ENCODE measurements at places on chromosomes 1 and 21.

DNA sequence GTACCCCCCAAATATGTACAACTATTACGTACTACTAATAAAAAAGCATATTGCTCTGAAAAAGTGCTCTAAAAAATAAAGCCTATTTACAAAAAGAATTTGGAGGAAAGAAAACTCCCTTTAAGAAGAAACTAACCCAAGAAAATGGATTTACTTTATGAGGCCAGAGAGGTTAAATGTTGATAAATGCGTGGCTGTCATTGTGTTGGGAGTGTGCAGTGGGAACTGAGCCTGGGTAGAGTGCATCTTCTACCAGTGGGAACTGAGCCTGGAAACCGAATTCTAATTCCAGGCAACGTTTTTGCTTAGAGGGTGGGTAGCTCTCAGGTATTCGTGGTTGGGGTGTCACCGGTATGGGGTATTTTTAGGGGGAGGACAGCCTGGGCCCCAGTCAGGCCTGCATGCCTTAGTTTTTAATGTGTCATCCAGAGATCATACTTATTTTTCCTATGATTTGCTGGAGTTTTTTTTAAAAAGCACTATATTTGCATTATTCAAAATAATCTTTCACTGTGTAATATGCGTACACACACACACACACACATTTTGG lies 24.1 kb upstream of the RNF187 start:
- DNase-seq = no peak

- no peak for DNase-seq
Measured at GRCh38 chr21:43353282-43354025, 73.5 kb downstream of the SIK1 start.

DNA sequence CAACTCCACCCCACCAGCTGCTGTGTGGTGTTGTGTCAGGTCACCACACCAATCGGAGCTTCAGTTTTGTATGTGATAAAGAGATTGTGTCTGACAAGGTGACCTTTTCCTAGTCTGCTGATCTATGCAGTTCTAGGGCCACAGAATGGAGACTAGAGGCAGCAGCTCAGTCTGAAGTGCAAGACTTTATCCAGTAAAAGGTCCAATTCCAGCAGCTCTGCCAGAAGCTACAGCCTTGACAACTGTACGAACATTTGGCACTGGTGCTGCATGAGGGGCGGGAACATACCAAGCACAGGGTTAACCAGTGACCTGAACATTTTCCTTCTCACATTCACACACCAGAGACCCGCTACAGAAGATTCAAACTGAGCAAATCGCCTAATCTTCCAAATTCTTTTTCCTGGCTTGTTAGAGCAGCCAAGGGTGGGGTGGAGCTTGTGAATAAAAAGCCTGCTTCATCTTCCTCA lies 9.3 kb downstream of the FMO1 start:
- DNase-seq = no peak

- DNase-seq = no peak
Measured at GRCh38 chr1:50292276-50292675, 131.0 kb downstream of the DMRTA2 start.

DNA sequence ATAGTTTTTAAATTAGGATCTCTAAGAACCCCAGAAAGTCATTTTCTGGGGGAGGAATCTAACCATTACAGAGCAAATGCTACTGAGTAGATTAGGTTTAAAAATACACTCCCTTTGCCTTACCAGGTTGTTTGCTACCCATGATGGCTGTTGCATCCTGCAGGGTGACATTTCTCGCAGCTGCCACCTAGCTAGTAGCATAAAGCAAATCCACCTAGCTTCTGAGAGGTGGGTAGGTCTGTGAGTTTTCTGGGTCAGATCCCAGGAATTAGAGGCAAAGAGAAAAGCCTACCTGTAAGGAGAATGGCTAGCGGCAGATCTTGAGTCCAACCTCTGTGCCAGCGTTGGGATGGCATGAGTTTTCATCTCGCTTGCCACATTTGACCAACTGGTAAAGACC lies 95.9 kb downstream of the DAB1 start:
- peak; percentile 75 for DNase-seq

- no peak for DNase-seq
Measured at GRCh38 chr1:31714442-31715086, 10.7 kb upstream of the COL16A1 start.

GRCh38 chr1:184903111-184903692 lies 71.1 kb downstream of the NIBAN1 start:
- DNase-seq = no peak

DNA sequence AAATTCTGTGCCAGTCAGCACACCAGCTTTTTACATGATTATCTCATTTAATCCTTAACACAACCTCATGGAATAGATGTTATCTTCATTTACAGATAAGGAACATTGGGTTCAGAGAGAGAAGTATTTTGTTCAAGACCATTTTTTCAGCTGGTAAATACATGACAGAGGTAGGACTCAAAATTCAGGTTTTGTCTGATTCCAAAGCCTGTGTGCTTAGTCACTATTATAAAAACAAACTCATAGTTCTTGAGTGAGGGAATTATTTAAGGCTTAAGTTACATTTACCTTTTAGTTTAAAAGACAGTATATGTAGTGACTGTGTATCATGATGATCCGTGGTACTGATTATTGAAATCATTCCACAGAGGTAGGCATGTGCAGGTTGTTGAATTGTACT lies 125.2 kb downstream of the MAGI3 start:
- DNase-seq = no peak

Measured in cerebellar nuclear complex (tissue), 1 donor.